Ureter (tissue), 1 donor: ENCODE measurements at places on chromosomes 5 and 9. TPM values are rescaled to one million over a fixed set of nuclear protein-coding genes. Genes with fewer than 3 reads are reported as not detected.

SPATA9 gene
- total RNA-seq = 1.4 TPM

CAMK2A gene
- 1.4 TPM for total RNA-seq

BNC2 gene
- total RNA-seq = 21.5 TPM

NEK6 gene
- total RNA-seq = 24.9 TPM

CYLC2 gene
- total RNA-seq = not detected

FGF1 gene
- total RNA-seq = not detected

DCP2 gene
- total RNA-seq = 42.2 TPM

DDX4 gene
- not detected for total RNA-seq
